ENCODE measurements at places on chromosomes 2 and 18.
A peak's percentile ranks its signal among the peaks of the same experiment; 100 is the strongest.

GRCh38 chr2:73260338-73260984 lies 23.8 kb downstream of the FBXO41 start:
- DNase-seq: peak; percentile 70

GRCh38 chr18:3671176-3671575 lies 221.2 kb downstream of the TGIF1 start:
- DNase-seq: no peak

- DNase-seq: peak; percentile 68
Observed at GRCh38 chr2:25309402-25309801, 32.3 kb downstream of the DNMT3A start.

GRCh38 chr18:58402951-58403702 lies 225.8 kb downstream of the ALPK2 start:
- no peak for DNase-seq

GRCh38 chr2:169036736-169037440 lies 5.8 kb upstream of the ABCB11 start:
- DNase-seq: peak; percentile 41

- no peak for DNase-seq
Observed at GRCh38 chr2:46485002-46485401, 5.6 kb downstream of the TMEM247 start.

- DNase-seq: peak; percentile 72
Observed at GRCh38 chr2:215354771-215355695, 43.2 kb downstream of the ATIC start.

Measured in cardiac fibroblast (primary cell).